ENCODE measurements at places on chromosomes 11 and 22.

- no peak for DNase-seq
These were observed 130.9 kb downstream of the KIF18A start for GRCh38 chr11:27977031-27977430.

- no peak for DNase-seq
These were observed 24.3 kb downstream of the FAM83F start for GRCh38 chr22:40019100-40019499.

DNA sequence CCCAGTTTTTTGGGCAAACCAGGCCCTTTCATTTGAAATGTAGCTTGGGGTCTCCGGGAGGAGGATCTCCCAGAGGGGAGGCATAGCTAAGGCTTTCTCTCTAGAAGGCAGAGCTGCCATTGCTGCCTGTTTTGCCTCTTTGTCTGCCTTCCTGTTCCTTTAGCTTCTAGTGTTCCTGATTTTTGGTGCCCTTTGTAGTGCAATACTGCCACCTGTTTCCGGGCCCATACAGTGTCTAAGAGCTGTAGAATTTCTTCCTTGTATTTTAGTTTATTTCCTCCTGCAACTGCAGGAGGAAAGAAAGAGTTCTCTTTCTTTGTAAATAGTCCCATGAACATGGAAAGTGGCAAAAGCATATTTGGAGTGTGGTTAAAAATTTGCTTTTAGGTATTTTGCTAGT lies 19.3 kb upstream of the GLYATL1 start:
- DNase-seq, result no peak

DNA sequence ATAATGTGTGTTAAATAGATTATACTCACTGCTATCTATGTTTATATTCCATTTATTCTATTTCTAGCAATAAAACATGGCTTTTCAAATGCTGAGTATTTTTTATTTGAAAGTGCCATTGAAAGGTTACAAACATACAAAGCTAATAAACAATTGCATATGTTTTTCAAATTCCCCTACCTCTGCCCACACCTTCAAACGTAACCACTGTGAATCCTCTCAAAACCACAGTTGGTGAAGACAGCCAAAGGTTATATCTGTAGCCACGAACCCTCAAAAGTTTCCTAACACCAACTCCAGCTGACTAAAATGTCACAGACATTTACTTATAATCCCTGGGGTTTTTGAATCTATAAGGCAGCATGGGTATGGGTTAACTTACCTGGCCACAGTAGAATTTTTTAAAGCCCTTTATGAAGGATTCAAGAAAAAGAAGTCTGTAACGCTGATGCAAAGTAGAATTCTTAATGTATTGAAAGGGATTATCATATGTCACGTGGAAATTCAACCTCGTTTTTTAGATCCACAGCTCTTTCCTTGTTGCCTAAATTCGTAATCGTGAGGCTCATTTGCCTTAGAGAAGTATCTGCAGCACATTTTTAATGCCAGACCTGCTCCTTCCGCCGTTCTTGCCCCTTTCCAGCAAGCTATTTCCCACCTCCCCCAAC lies 122.5 kb upstream of the ZC3H12C start:
- no peak for DNase-seq

DNA sequence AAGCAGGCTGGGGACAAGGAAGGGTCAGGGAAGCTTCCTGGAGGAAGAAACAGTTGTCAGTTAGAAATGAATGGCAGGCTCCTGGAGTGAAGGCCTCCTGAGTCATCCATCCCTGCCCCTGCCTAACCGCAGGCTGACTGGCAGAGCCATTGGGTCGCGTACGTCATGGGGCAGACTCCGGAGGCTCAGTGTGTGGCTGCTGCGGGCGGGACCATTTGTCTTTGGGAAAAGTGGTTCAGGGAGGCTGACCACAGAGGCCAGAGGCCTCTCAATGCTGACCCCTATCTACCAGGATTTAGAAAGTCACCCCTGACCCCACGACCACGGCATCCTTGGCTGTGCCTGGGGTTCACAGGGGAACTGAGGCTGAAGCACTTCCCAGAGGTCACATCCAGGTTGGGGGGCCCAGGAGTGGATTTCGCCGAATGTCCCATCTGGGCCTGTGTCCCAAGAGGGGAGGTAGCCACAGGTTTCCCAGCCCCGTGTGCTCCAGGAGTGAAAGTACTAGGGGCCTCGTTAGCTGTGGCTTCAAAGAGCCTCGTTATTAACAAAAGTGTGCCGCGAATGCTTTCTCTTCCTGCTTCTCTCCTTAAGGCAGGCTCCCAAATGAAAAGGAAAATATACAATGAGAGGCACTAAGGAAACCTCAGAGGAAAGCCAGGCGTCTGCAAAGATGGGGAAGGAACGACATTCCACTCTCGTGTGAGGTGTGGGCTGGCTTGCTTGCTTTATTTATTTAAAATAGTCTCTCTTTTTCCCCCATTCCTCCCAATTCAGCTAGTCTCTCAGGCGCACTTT lies 58.9 kb downstream of the FLRT1 start:
- DNase-seq, result no peak
